CD4-positive, alpha-beta T cell treated with Interleukin-15 for 1 hour (primary cell): ENCODE measurements at places on chromosomes 6 and 20.

DNA sequence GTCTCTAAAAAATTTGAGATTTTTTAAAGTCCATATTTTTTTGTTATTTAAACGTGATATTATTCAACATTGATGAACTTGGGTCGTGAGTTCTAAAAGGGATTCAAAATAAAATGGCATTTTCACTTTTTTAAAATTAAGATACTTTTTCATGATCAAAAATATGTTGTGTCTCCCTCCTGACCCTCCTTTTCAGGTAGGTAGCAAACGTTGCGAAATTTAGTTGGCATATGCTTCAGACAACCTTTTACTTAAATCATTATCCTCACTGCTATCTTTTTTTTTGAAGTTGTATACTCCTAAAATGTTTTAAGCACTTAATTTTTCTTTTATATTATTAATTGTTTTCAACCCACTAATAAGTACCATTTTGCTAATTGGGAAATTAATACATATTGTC, 133.5 kb downstream of the ARHGAP18 start:
- no peak for DNase-seq

GRCh38 chr20:4234128-4234527, 218.8 kb upstream of the RNF24 start:
- DNase-seq = no peak

DNA sequence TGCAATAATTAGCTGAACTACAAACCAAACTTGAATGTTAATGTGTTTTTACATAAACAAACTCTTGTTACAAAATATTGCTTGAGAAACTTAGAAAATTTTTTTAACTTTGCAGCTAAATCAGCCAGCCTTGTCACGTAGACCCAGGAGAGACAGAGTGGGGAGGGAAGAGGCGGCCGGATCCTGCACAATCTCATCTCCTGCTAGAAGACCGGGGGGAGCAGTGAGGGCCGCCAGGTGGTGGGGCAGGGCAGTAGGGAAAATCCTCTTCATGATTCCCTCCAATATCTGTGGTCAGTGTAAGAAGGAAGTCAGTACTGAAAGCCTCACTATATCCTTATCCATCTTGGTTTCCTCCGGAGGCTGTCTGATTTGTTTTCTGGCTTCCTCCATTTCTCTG, 193.3 kb downstream of the PACRG start:
- DNase-seq = no peak

DNA sequence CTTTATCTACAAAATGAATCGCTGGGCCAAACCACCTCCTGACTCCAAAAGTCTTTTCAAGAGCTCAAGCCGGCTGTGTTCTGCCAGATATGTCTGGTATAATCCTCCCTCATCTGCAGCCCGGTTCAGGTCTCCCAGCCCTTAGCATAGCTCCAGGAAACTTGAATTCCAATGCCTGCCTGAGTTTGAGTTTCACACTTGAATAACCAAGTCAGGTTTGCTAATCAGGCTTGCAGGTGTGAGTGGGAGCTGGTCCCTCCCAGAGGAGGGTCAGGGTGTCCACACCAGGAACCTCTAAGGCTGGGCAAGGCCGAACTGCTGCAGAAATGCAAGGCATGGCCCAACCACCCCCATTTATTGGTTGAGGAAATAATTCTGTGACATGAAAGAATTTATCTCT, 96.6 kb downstream of the TMEM242 start:
- no peak for DNase-seq

DNA sequence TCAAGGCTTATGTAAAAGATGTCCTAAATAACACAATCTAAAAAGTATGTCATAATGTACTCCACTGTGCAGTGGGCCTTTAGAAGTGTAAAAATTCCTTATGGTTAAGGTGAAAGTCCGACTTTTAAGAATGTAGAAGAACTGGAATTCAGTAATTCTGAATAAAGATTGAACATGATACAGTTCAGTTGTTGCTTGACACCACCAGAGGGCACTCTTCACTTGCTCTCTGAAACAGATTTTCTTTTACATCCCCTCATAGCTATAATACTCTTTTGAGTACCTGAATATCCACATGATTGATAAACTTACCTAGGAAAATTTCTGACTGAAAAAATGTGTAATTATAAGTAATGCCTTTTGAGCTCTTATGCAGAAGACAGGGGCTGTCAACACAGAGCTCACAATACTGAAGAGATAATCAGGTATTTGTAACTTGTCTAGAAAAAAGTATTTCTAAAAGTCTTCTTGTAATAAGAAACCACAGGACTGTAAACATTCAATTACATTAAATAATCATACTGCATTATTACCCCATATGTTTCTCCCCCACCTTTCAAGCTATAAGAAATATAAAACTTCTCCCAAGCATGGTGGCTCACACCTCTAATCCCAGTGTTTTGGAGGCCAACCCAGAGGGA, 92.1 kb downstream of the POPDC3 start:
- no peak for DNase-seq

GRCh38 chr6:14789996-14790395, 455.9 kb upstream of the JARID2 start:
- DNase-seq = no peak

- no peak for DNase-seq
Measured at GRCh38 chr20:43459022-43459942, 1.6 kb downstream of the SRSF6 start.

DNA sequence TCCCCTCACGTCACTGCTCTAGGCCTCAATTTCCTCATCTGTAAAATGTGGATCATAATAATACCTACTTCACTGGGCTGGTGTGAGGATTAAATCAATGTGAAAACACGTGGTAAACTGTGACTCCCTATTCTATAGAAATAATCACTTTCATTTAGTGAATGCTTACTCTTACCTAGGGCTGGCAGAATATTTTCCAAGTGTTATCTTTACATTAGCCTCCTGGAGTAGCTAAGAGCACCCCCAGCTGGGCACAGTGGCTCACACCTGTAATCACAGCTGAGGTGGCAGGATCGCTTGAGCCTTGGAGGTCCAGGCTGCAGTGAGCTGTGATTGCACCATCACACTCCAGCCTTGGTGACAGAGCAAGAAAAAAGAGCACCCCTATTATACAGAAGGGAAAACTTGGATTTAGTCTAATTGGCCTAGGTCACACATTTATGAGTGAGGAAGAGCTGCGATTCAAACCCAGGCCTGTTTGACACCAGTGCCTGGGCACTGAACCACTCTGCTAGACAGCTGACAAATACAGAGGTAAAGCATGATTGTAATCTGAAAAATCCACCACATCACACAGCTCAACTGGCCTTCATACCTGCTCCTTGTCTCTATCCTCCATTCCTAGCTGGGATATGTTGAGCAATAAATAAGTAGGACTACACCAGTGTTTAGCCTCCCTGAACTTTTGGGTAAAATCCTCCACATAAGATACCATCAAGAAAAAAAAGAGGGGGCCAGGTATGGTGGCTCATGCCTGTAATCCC, 1.4 kb upstream of the SNTA1 start:
- DNase-seq = no peak

DNA sequence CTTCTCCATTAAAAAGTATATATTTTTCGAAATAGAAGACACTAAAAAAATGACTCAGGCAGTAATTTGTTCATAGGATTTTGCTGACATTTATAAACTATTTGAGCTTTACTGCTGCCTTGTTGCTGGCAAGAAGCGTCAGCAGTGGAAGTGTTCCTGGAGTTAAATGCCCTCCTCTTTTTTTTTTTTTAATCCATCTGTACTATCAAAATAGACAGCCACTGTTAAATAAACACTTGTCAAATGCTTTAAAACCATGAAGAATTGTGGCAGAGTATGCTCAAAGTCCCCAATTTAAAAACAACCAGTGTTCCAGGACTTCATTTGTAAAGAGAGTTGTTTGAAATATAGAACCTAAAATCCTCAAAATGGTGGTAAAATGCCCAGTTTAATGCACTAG, 253.8 kb downstream of the NKAIN2 start:
- DNase-seq = no peak

- DNase-seq = no peak
Measured at GRCh38 chr6:56659721-56660380, 17.2 kb upstream of the DST start.

DNA sequence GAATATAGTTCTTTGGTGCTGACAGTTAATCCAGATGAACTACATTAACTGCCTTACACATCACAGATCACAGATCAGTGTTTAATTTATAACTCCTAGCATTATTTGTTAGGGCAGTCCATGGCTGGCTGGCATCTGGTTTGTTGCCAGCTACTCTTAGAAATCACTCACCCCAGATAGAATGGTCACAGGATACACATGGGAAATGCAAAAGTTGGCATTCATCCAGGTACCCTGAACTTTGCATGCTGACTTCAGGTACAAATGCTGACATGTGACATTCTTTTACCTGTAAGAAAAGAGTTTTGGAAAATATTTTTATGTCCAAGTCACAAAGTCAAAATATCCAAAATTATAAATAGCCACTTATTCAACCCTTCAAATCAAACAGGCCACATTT, 20.2 kb downstream of the FBXL4 start:
- DNase-seq = no peak

GRCh38 chr6:152572338-152573088, 64.6 kb downstream of the SYNE1 start:
- no peak for DNase-seq

GRCh38 chr6:139860203-139860602, 485.8 kb upstream of the CITED2 start:
- DNase-seq = no peak

- no peak for DNase-seq
Measured at GRCh38 chr20:42447270-42447669, 742.4 kb downstream of the PTPRT start.

DNA sequence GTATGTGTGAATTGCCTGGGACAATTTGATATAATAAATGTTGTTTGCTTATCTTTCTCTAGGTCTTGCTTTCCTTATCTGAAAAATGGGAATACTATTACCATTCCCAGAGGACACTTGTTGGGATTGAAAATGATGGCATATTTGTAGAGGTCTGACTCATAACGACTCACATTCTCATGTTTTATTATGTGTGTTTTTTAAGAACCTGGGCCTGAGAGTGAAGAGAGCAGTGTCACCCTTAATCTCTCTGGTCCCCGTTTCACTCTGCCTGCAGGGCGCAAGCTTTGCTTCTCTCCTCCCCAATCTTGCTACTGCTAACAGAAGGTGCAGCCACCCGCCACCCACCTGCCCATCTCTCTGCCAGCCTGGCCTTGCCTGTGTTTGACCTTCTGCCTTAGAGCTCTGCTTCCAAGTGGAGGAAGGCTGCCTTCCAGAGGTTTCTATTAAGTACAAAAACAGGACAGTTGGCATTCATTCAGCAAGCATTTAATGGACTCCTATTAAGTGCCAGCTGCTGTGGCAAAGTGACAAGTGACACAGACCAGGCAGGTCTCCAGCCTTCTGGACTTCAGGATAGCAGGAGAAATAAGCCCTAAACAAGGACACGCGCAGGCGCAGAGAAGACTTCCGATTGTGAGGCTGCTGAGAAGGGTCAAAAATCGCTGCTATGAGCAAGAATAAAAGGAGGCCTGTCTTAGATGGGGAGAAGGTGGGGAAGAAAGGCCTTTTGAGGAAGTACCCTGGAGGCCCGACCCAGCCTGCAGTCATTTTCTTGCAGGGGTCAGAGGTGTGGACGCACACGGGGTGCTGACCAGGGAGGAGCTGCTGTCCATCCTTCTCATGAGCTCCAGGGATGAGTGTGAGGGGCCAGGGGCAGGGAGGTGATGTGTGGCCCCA, 112.5 kb downstream of the JPH2 start:
- DNase-seq = no peak

DNA sequence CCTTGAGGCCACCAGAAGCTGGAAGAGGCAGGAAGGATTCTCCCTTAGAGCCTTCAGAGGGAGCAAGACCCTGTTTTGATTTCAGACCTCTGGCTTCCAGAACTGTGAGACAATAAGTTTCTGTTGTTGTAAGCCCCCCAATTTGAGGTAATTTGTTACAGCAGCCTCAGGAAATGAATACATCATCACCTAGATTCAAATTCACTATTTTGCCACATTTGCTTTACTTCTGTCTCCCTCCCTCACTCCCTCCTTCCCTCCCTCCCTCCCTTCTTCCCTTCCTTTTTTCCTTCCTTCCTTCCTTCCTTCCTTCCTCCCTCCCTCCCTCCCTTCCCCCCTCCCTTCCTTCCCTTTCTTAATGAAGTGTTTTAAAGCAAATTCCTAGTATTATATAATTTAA, 58.1 kb upstream of the KIF13A start:
- no peak for DNase-seq

DNA sequence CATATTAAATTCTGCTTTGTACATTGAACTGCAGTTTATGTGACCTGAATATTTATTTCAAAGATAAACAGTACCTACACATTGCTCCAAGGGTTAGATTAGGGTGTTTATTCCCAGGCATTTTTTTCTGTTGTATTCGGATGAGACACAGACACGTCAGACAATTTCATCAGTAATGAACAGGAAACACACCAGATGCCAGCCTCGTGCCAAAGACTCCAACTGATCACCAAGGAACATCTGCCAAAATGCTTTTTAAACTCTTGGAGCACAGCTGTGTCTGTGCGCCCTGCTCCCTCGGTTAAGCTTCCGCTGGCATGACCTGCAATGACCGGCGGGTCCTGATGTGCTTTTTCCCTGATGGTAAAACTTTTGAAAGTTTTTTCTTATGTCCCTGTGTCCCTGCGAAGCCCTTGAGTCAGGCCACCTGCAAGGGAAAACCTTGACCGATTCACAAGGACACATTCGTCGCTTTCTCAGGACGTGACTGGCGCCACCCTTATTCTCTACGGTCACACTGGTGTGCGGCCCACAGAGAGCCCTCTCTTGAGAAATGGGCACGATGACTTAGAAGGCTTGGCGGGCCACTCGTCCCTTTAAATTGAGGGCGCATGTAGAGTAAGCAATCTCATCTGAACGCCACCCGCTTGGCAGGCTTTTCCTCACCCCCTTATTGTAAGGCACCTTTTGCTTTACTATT, 173.9 kb downstream of the QKI start:
- DNase-seq = no peak

- DNase-seq = peak; percentile 48
Measured at GRCh38 chr6:167706313-167707109, 120.2 kb upstream of the AFDN start.

DNA sequence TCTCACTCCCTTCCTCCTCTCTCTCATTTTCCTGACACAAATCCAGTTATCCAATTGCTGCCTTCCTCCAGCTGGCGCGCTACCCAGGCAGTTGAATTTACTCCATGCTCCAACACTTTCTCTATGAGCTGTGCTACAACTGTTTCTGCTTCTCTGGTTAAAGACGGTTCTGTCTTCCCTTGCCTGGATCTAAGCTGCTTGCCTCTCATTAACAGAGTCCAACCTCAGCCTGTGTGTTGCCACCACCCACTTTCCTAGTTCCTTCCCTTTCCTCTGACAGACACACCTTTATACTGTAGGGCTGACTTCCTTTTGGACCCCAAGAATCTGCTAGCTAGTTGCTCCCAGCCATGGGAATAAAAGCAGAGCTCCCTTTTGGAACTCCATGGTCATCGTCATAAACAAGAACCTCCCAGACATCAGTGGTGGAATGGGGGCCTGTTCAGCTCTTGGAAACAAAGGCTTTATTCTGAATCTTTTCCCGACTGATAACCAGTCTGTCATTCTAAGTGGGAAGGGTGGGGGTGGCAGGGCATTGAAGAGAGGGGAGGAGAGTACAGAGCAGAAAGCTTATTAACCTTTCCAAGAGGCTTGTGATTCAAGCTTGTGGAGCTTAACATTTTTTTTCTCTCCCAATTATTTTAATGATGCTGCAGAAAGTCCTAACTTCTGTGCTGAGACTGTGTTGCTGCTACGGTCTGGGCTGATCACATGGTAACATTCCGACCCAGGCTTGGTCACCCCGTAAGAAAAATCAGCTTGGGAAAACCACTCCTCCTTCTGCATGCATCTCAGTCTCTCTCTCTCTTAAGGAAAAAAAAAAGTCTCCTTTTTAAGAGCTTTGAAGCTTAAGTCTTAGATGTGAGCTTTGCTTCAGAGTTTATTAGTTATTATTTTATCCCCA, 31.3 kb upstream of the BMP2 start:
- DNase-seq = no peak
